ENCODE measurements at places on chromosomes 3 and 15.

GRCh38 chr3:150371741-150372254, 36.3 kb upstream of the TSC22D2 start:
- DNase-seq = no peak

- DNase-seq = no peak
These were observed 100.4 kb downstream of the MCTP2 start for GRCh38 chr15:94331731-94332130.

DNA sequence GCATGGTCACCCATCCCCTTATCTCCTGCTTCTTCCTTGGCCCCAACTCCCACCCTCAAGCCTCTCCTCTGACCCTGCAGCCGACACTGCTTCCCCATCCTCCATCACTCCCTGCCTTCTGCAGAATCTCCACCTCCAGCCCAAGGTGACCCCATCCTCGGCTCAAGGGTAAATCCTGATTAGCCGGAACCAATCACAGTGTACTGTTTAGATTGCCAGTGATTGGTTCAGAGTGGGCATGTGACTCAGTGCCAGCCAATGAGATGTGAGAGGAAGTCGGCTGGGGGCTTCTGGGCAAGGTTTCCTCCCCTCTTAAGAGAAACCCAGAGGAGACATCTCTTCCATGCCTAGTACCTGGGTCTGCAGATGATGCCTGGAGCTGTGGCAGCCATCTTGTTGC, 10.3 kb downstream of the CACNA2D2 start:
- no peak for DNase-seq

DNA sequence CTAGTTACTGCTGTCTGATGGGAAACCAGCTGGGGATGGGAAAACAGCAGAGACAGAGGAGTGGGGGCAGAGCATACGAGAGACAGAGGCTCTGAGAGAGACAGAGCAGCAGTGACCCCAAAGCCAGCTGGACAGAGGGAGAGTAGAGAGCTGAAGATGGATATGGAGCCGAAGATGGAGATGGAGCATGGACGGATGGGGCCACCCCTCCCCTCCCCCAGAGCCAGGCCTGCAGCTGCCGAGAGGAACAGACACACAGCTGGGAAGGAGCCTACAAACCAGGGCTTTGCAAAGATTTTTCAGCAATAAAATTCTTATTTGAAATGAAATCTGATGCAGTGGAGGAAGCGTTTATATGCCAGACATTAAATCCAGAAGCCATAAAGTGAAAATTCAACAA, 167.6 kb upstream of the LINGO1 start:
- DNase-seq = no peak

GRCh38 chr15:80249973-80250372, 2.0 kb downstream of the CTXND1 start:
- no peak for DNase-seq

GRCh38 chr3:121992601-121993560, 29.2 kb downstream of the ILDR1 start:
- no peak for DNase-seq
